GOT3 (cell line): ENCODE measurements at places on chromosomes 3 and 15.

DNA sequence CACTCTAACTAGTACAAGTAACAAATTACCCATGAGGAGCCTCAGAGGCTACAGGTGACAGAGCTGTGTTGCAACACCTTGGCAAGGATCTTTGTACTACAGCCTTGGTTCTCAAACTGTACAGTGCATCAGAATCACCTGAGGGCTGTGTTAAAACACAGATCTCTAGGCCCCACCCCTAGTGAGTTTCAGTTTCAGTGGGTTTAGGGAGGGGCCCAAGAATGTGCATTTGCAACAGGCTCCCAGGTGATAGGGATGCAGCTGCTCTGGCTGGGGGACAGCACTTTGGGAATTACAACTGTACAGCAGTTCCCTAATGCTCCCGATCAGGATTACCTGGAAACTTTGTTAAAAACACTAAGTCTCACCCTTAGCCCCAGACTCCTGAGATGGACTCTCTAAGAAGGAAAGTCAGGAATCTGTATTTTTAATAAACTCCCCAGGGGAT, 66.1 kb upstream of the NR2F2 start:
- no peak for DNase-seq

GRCh38 chr3:78846718-78847117, 921.1 kb downstream of the ROBO1 start:
- no peak for DNase-seq

GRCh38 chr15:48059791-48060190, 61.0 kb upstream of the SLC24A5 start:
- no peak for DNase-seq

DNA sequence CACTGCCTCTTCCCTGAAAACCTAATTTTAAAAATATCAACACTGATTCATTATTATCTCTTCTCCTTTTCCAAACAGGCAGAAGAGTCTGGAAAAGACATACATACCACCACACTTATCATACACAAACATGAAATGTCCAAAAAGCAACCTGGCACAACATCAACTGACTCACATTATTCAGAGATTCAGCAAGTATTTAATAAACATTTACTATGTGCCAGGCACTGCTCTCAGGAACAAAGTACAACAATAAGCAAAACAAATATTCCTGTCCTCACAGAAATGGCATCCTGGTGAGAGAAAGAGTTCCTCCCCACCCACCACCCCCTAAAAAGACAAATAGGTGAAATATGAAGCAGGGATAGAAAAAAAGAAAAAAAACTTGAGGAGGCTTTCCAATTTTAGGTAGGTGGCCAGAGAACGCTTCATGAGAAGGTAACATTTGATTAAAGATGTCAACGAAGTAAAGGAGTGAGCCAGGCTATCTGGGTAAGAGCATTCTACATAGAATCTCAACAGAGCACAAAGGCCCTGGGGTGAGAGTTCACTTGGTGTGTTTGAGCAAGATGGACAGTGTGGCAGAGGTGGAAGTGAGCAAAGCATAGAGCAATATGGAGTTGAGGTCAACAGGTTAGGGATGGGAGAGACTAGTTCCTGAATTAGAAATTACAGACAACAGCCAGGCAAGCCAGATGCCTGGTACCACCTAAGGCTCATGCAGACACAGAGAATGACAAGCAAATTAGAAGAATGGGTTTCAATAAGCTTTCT, 141.7 kb downstream of the OSBPL10 start:
- no peak for DNase-seq

GRCh38 chr3:66153481-66154443, 67.0 kb upstream of the SLC25A26 start:
- no peak for DNase-seq

DNA sequence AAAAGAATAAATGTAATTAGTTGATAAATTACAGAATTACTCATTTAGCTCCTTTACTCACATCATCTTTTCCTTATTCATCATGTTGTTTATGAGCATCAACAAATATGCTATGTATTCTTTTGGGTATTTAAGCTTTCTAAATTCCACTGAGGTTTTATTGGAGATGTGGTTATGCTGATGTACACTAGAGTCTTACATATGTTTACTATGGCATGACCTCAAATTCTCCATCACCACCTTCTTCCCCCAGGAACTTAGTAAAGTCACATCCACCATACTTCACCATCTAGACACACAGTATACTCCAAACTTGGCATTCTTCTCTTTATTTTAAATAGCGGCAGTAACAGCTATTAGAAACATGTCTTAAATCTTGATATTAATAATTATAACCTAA, 74.1 kb upstream of the MELTF start:
- DNase-seq, result no peak

DNA sequence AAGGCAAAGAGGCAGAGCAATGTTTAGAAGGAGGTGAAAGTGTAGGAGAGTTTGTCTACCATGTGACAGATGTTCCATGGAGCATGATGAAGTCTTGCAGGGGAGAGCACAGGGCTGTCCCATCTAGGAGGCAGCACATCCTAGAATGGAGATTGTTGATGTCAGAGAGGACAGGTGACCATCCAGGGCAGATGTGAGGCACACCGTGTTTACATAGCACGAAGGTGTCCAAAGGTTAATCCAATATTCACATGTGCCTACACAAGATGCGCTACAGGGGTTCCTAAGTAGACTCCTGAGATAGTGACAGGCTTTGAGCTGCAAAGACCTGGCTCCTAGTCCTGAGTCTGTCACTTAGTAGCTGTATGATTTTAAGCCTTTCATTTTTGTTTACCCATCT, 219.3 kb upstream of the SLCO3A1 start:
- DNase-seq, result no peak

DNA sequence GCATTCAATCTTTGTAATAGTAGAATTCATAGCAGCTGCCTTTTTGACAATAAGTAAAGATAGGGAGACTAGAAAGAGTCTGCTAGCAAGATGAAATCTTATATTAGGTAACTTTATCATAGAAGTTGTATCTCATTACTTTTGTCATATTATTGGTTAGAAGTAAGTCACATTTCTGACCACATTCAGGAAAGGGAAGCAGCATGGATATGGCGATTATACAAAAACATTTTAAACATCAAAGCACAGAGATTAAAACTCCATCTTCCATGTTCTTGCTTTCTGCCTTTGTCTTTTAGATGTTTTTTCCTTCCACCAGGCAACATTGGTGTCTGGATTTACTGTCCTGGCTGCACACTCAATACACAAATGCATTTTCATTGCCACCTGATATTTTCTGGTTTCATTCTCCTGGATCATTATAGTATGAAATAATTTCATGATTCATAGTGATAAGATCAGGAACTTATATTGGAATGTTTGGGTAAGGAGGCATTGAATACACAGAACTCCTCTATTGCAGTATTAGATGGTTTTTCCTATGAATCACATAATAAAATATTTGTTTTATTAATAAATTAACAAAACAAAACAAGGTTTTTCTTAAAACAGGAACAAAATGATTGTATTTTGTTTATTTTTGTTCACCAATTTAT, 1460.3 kb upstream of the CADM2 start:
- DNase-seq, result no peak

GRCh38 chr3:149965278-149965677, 5.4 kb downstream of the PFN2 start:
- no peak for DNase-seq

DNA sequence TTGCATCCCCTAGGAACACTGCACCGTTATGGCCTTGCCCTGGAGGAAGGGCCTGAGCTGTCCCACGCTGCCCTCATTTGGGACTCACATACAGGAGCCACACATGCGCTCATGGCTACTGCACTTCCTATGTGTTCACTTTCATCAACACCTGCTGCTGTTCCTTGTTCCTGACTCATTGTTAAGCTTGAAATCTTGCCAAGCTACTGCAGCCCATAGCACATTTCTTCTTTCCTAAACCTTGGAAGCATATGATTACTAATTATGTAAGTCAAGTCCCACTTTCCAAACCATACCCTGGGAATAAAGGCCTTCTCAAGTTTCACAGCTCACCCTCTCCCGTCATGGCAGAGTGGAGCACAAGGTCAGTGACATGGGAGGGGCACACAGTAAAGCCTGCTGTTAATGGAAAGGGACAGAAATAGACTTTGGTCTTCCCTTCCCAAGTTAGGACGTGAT, 307.9 kb downstream of the CLSTN2 start:
- no peak for DNase-seq

DNA sequence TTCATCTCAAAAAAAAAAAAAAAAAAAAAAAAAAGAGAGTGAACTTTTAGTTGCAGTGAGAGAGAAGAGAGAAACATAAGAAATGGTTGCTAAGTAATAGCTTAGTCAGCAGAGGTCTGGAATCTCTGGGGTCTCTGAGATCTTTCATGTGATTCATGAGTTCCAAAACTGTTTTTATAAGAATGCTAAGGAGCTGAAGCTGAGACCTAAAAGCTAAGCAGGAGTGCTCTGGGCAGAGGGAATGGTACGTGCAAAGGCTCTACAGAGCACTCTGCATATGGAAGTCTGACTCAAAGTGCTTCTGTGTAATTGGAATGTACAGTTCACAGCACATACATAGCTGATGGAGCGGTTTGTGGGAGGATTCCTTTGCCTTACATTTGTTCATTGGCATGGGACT, 66.3 kb upstream of the LRIG1 start:
- DNase-seq, result no peak

- no peak for DNase-seq
Measured at GRCh38 chr3:170331143-170331542, 26.4 kb upstream of the SKIL start.
